HepG2 (cell line): ENCODE measurements at places on chromosomes 13 and 19. TPM values are rescaled to one million over a fixed set of nuclear protein-coding genes. Genes with fewer than 3 reads are reported as not detected.

The ADGRE2 gene
- 0.04 TPM in 1 of 2 replicates, not detected in the other for total RNA-seq

The TMEM238 gene
- total RNA-seq = not detected in 2 replicates

The N4BP2L1 gene
- 11.8 and 13.2 TPM in 2 replicates for total RNA-seq

The SLC25A41 gene
- total RNA-seq = 0.32 and 0.33 TPM in 2 replicates

The TMEM86B gene
- total RNA-seq = 6.0 and 9.6 TPM in 2 replicates

The TNFSF11 gene
- total RNA-seq = not detected in 2 replicates

The DAND5 gene
- not detected in 2 replicates for total RNA-seq

The GAPDHS gene
- total RNA-seq = not detected in 2 replicates

The LRCH1 gene
- total RNA-seq = 4.1 and 6.6 TPM in 2 replicates

The HOMER3 gene
- 16.0 and 21.3 TPM in 2 replicates for total RNA-seq

The ZNF66 gene
- 5.1 and 8.0 TPM in 2 replicates for total RNA-seq

The PTPRH gene
- 9.9 and 14.7 TPM in 2 replicates for total RNA-seq

- peak overlapping the region; percentile 79 for H3K4me3 ChIP-seq
- H3K36me3 ChIP-seq = no peaks in the 10 kb centered on the region
- peak overlapping the region; percentile 88 for H3K27ac ChIP-seq
- peaks cover 84% of the 10 kb centered on the region for H3K4me1 ChIP-seq
- no peaks in the 10 kb centered on the region for H3K27me3 ChIP-seq
Measured at GRCh38 chr19:4908781-4909155, 533 bp upstream of the UHRF1 start.

DNA sequence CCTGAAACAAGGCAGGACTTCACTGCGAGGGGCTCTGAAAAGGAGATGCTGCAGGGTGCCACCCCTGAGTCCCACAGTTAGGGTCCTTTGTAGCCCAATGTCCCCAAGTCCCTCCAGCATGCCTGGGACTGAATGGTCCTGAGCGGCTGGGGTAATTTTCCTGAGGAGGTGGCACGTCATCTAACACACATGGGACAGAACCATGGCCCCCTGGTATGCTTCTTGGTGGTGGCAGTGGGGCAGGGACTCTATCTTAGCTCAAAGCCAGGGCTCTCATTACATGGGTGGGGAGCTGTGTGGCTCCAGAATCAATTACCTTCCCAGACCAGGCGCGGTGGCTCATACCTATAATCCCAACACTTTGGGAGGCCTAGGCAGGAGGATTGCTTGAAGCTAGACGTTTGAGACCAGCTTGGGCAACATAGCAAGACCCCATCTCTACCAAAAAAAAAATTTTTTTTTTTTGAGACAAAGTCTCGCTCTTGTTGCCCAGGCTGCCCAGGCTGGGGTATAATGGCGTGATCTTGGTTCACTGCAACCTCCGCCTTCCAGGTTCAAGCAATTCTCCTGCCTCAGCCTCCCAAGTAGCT is 7.9 kb upstream of the SLC7A9 start:
- H3K36me3 ChIP-seq = no peaks in the 10 kb centered on the region
- no peak overlapping the region for H3K4me3 ChIP-seq
- no peak for DNase-seq
- H3K27ac ChIP-seq = no peak overlapping the region
- no peaks in the 10 kb centered on the region for H3K27me3 ChIP-seq
- no peaks in the 10 kb centered on the region for H3K4me1 ChIP-seq

DNA sequence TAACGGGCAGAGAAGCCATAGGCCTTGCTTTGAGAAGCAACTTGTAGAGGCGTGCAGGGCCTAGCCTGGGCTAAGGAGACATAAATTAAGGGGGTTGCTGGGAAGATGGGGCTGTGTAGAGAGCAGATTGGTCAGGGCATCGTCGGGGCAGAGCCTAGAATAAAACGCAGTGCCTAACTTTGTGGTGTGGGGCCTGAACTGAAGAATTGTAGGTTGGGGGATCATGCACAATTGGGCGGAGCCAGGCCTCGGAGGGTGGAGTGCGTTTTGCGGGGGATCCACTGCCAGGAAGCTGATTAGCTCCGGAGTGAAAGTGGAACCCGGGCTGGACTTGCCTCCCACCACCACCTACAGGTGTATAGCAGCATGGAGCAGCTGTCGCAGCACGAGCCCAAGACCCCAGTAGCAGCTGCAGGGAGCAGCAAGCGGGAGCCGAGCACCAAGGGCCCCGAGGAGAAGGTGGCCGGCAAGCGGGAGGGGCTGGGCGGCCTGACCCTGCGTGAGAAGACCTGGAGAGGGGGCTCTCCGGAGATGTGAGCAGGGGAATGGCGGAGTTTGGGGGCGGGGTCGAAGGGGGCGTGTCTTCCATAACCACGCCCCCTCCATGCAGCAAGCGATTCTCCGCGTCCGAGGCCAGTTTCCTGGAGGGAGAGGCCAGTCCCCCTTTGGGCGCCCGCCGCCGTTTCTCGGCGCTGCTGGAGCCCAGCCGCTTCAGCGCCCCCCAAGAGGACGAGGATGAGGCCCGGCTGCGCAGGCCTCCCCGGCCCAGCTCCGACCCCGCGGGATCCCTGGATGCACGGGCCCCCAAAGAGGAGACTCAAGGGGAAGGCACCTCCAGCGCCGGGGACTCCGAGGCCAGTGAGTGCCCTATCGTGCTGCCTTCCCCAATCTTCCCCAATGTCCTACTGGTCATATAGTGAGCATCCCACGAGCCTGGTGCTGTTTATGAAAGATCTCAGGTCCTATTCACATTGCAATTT is 13.8 kb downstream of the DNASE2 start:
- H3K27ac ChIP-seq = no peak overlapping the region
- no peaks in the 10 kb centered on the region for H3K36me3 ChIP-seq
- H3K4me1 ChIP-seq = peaks cover 19% of the 10 kb centered on the region
- no peak for DNase-seq

DNA sequence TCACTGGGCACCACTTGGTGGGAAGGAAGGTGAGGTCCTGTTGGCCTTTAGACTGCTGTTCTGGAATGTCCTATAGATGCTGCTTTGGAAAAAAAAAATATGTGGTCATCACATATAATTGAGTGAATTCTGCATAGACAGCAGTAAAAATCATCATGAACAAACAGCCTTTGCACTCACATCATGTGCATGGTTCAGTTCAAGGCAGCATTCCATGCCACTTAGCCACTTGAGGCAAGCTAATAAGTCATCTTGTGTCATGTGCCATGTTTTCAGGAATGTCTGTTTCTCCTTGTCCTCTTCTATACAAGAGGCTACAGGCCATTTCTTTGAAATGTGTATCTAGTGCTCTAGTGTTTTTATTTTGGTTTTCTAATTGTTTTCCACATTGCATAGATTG is 43.9 kb upstream of the TSC22D1 start:
- no peaks in the 10 kb centered on the region for H3K27me3 ChIP-seq
- H3K27ac ChIP-seq = no peak overlapping the region
- no peaks in the 10 kb centered on the region for H3K36me3 ChIP-seq
- no peak overlapping the region for H3K4me3 ChIP-seq

DNA sequence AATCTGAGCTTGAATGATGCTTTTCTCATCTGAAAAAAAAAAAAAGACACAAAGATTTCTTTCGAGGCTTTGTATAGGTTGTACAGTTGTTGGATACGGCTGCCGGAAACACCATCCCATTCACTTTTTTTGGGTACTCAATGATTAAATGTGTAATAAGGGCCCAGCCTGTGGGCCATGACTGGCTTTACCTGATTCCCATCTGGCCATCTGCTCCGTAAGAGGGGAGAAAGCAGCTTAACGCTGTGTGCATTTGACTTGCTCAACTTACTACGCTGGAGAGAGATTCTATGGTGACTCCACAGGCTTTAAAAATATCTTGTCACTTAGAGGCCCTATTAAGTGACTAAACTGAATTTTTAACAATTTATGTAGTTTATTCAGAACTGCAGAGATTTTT is 731 bp downstream of the ZNF558 start:
- no peak overlapping the region for H3K27ac ChIP-seq
- H3K36me3 ChIP-seq = no peaks in the 10 kb centered on the region
- no peaks in the 10 kb centered on the region for H3K27me3 ChIP-seq
- H3K4me3 ChIP-seq = peak overlapping the region; percentile 76
- DNase-seq = no peak

GRCh38 chr19:40221858-40222619 is 3.9 kb upstream of the TTC9B start:
- no peaks in the 10 kb centered on the region for H3K27me3 ChIP-seq
- peaks cover 25% of the 10 kb centered on the region for H3K4me1 ChIP-seq
- peak; percentile 90 for DNase-seq

GRCh38 chr13:45850027-45850613 is 1.4 kb downstream of the SIAH3 start:
- H3K4me1 ChIP-seq = no peaks in the 10 kb centered on the region
- no peak for DNase-seq
- no peak overlapping the region for H3K4me3 ChIP-seq

- no peak for DNase-seq
- no peak overlapping the region for H3K4me3 ChIP-seq
- H3K4me1 ChIP-seq = no peaks in the 10 kb centered on the region
- H3K36me3 ChIP-seq = no peaks in the 10 kb centered on the region
Measured at GRCh38 chr13:102983496-102983895, 82.7 kb downstream of the SLC10A2 start.

DNA sequence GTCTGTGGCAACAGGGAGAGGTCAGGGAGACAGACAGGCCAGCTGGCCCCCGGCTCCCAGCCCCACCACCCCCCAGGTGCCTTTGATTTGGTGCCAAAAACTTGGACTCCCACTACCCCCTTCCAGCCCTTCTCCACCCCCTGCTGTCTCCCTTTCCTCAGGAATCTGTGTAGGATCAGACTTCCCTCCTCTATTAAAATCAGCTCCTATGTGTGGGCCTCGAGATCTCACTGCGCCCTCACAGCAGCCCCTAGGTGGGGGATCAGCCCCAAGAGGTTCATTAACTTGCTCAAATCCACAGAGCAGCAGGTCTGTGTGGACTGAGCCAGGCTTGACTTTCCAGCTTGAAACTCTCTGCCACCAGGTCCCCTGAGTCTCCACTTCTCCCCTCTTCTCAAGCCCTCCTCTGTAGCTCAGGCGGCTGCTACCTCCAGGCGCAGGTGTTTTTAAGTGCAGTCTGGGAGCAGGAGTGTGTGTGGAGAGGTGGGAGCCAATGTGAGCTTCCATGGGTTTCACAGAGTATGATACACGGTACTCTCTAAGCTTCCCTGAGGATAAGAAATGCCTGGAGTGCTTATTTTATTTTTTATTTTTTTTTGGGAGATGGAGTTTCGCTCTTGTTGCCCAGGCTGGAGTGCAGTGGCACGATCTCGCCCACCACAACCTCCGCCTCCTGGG is 1.7 kb downstream of the GAPDHS start:
- DNase-seq = no peak
- H3K4me3 ChIP-seq = no peak overlapping the region
- peaks cover 3% of the 10 kb centered on the region; the same call in 2 of the 3 replicates for H3K27me3 ChIP-seq

GRCh38 chr13:112908342-112908741 is 60.7 kb upstream of the MCF2L start:
- H3K27ac ChIP-seq = no peak overlapping the region
- no peak overlapping the region for H3K4me3 ChIP-seq
- H3K36me3 ChIP-seq = peaks cover 10% of the 10 kb centered on the region; the same call in 2 of the 3 replicates
- no peak for DNase-seq
- peaks cover 81% of the 10 kb centered on the region for H3K4me1 ChIP-seq

DNA sequence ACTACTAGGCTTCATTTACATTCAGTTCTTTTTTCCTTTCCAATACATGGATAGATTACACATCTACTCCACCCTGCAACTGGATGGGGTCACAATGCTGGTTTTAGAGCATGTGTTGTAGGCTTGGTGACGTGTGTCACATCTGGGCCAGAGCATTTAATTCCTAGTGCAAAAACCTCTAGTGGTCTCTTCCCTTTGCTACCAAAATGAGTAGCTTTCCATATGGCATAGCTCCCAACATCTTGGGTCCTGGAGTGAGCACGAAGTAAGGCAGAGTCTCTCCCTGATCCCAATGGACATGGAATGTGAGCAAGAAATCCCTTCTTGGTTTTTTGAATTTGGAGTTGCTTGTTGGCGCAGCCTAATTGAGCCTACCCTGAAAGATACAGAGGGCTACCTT is 51.7 kb downstream of the TNFSF11 start:
- DNase-seq = no peak
- no peaks in the 10 kb centered on the region for H3K27me3 ChIP-seq
- no peak overlapping the region for H3K27ac ChIP-seq
- no peaks in the 10 kb centered on the region for H3K36me3 ChIP-seq
- no peak overlapping the region for H3K4me3 ChIP-seq

GRCh38 chr19:1374250-1374577 is 9.5 kb upstream of the NDUFS7 start:
- peaks cover 5% of the 10 kb centered on the region for H3K36me3 ChIP-seq
- peak overlapping the region; percentile 65 for H3K4me3 ChIP-seq
- peak overlapping the region; percentile 91 for H3K27ac ChIP-seq
- peak; percentile 73 for DNase-seq

DNA sequence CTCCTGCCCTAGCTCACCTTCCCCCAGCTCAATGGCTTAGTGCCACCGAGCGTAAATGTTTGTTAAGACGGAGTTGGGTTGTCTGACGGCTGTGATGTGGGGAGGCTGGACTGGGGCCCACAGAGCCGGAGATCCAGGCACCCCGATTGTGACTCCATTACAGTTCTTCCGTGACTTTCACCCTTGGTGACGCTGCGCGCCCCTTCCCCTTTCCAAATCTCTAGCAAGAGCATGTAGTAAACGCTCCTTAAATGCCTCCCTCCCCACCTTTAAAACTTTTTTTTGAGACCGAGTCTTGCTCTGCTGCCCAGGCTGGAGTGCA is 829 bp downstream of the REEP6 start:
- DNase-seq = no peak
- H3K4me3 ChIP-seq = peak overlapping the region; percentile 72
- peak overlapping the region; percentile 68 for H3K27ac ChIP-seq
- no peaks in the 10 kb centered on the region for H3K27me3 ChIP-seq
- peaks cover 46% of the 10 kb centered on the region for H3K4me1 ChIP-seq

DNA sequence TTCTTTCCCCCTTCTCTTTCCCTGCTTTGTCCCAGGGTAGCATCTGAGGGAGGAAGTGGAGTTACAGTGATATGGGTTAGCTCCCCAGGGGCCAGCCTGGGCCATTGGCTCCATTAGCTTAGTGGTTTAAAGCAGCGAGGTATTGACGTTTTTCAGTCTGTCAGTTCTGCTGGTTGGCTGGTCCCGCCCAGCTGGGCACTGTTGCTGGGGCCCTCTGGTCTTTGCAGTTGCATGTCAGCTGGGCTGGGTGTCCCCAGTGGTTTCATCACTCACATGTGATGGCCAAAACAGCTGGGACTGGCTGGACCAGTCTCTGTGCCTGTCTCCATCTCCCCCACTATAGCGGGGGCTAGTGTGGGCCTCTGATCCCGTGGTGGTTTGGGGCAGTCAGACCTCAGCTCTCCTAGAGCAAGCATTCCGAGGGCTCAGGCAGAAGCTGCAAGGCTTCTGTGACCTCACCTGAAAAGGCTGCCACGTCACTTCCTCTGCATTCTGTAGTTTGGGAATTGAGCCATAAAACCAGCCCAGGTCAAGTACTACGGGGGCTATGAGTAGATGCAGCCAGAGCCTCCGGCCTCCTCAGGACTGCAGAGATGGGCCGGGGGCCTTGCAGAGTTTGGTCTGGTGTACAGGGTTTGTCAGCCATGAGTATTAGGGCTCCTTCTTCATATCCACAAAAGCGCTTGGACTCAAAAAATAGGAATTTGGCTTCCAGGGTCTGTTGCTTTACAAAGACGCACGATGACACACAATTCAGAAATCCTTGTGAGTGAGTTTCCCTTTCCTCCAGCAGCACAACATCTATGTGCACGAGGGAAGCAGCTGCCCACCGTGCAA is 30.0 kb downstream of the TSSK6 start:
- peaks cover 4% of the 10 kb centered on the region for H3K36me3 ChIP-seq
- peaks cover 44% of the 10 kb centered on the region for H3K4me1 ChIP-seq

- no peak overlapping the region for H3K4me3 ChIP-seq
- H3K36me3 ChIP-seq = no peaks in the 10 kb centered on the region
- no peak for DNase-seq
- H3K27me3 ChIP-seq = no peaks in the 10 kb centered on the region
Measured at GRCh38 chr13:51331354-51331861, 8.1 kb upstream of the SERPINE3 start.

- H3K27me3 ChIP-seq = no peaks in the 10 kb centered on the region; the same call in none of the 2 replicates
- DNase-seq = peak; percentile 55
- no peaks in the 10 kb centered on the region for H3K36me3 ChIP-seq
- no peak overlapping the region for H3K4me3 ChIP-seq
- H3K4me1 ChIP-seq = no peaks in the 10 kb centered on the region
Measured at GRCh38 chr13:102580552-102581169, 16.1 kb upstream of the TPP2 start.
